Stimulated activated CD4-positive, alpha-beta T cell treated with anti-CD3 and anti-CD28 coated beads, Interleukin-1b, Interleukin-23, amount 100 ng/mL, for 1 hour (primary cell): ENCODE measurements at places on chromosomes 6 and 20.

- no peak for DNase-seq
Measured at GRCh38 chr20:63884506-63885263, 10.2 kb upstream of the DNAJC5 start.

GRCh38 chr6:89580997-89581666, 57.4 kb downstream of the LYRM2 start:
- no peak for DNase-seq

GRCh38 chr6:77397561-77397960, 65.7 kb downstream of the HTR1B start:
- DNase-seq: no peak

DNA sequence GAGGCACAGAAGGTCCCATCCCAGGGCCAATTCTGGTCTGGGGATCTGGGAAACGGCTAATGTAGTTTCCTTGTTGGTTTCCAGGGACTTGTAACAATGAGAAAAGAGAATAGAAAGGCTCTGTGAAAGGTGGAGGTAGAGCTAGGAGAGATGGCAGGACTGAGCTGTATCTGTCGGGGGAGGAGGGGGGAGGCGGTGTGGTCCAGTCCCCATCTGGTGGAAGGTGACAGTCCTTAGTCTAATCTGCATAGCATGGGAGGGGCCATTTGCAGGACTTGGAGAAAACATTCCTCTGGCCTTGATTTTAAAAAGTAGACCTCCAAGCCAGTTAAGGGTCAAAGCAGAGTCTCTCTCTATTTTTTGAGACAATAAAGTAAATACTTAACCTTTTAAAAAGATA, 137.1 kb downstream of the DNAH8 start:
- no peak for DNase-seq

- no peak for DNase-seq
Measured at GRCh38 chr6:32168350-32168749, 4.0 kb downstream of the EGFL8 start.

DNA sequence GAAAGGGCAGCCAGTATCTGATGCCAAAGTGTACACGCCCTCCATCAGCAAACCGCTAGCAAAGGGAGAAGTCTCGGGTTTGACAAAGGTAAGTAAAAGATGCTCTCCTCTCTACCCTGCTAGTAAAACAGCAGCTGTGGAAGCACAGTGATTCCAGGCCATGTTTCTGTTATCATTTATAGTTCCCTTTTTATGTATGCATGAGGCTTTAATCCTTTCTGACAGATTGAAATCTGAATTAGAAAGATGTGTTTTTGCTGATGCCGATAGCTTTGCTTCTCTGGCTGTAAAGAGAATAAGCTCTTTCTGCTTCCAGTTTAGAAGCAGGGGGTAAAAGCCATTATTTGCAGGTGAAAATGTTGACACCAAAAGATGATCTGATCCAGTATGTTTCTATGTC, 392.4 kb upstream of the SOX4 start:
- DNase-seq: no peak

GRCh38 chr20:8811801-8812594, 256.9 kb upstream of the PLCB4 start:
- no peak for DNase-seq

DNA sequence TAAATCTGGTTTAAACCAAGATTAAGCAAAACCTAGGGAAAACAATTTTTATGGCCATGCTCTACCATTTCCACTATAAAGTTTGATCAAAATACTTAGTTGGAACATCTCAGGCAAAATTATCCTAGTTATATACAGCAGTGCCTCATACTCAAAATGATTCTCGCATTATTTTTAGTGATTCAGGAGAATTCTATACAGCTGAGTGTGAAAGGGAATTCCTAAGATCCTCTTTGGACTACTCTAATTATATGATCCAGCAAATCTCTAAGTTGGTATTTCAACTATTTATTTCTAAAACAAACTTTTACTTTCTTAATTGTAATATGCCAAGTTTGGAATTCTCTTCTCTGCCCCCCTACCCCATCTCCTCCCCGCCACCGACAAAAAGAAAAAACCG, 8.6 kb downstream of the DTNBP1 start:
- DNase-seq: no peak

DNA sequence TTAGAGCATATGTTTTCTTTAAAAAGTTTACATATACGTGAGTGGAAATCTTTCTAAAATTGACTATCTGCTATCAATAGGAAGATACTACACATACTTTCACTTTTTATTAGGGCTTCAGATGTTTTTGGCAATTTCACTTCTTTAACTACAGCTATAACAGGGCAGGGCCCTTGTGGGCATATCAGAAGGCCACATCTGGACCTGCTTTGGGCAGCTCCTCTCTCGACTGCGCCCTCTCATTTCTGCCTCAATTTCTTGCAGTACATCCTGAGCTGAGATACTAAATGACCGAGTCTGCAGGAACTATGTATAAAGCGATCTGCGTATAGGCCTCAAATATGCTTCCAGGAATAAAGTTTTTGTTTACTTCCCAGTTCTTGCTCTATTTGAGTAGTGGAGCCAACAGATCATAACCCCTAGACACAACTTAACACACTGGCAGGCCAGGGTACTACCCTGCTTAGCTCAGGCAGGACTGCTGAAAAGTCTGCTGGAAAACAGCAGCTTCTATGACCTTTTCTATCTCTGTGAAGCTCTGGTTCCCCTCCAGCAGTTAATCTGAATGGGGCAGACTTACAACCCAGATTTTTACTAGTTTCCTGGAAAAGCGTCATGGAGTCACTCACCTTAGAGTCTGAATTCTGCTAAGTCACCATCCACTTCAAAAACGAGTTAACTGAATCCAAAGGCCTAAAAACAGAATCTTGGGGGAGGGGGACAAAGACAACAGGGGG, 12.7 kb downstream of the GCLC start:
- no peak for DNase-seq

- DNase-seq: no peak
Measured at GRCh38 chr6:119027465-119027864, 51.0 kb downstream of the FAM184A start.

DNA sequence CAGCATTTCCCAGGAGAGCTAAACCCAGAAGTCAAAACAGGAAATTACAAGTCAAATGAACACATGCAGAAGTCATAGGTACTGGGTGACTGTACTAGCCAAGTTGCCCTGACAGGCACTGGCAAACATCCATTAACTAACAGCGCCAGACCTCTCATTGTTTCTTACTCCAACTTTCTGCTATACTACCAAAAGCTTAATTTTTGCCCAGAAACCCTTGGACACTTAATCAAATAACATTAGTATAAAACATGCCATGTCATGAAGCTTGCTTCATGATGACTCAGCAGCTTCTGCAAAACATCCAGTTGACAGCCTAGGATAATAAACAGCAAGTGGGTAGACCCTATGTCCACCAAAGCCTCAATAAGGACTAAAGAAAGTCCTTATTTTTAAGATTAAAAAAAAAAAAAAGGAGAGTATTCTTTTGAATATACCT, 3.5 kb downstream of the NUP153 start:
- DNase-seq: no peak

DNA sequence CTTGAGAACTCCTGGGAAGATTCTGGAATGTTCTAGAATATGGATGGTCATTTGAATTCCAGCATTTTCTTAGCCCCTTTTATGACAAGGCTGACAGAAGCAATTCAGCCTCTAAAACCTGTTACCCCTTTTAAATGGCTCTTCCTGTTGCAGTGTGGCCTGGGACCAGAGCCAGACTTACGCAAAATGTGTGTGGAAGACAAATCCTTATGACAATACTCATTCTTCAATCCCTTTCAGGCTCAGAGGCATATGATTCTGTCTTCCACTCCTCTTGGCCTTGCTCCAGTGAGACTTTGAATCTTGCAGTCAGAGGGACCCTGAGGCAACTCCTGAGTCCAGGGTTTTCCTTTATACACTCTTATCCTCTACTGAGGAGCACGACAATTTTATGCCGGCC, 287.0 kb downstream of the CLIC5 start:
- no peak for DNase-seq

DNA sequence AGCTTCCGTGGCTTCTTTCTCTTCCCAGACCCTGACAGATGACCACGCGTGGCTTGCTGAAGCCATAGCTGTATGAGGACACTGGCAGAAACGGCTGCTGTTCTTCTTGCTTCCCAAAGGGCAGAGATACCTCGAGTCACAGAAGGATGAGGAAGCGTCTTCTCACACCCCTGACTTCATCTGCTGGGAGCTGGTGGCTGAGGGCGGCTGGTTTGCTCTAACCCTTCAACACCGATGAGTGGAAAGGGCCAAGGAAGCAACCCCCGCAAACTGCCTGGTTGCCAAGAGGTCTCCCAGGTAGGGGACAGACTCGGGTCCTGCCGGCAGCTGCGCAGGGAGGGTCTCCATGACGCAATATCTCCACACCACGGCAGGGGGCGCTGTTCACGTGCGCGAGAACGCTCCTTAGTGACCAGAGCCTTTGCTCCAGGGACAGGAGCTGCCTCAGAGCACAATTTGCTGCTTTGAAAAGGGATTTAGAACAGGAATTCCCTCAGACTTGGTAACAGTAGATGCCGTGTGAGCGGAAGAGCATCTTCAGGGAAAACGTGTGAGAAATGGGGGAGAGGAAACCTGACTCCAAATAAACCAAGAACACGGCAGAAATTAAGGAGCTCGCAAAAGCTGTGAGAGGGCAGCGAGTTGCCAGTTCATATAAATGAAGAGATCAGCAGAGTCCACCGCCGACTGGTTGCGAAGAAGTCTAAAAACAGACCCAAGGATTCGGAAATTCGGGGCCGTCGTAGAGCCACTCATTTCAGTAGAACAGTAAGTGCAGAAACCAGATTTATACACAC, 80.2 kb downstream of the ERMARD start:
- peak; percentile 24 for DNase-seq

DNA sequence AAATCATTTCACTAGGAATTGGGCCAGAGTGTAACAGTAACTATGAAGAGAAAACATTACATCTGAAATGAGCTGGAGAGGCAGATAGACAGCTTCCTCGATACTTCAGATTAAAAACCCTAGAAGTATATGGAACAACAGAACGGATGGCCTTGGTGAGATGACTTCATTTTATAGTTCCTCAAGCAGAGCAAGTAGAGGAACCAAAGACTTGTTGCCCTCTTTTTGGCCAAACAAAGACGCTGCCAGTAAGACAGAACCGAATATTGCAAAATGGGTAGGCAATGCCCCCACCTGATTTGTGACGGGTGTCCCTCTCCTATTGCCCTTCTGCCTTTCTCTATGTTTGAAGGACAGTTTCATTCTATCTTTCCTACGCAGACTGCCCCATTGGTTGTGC, 53.5 kb downstream of the AGPAT4 start:
- DNase-seq: no peak

GRCh38 chr6:7176208-7176607, 68.4 kb downstream of the RREB1 start:
- DNase-seq: no peak

DNA sequence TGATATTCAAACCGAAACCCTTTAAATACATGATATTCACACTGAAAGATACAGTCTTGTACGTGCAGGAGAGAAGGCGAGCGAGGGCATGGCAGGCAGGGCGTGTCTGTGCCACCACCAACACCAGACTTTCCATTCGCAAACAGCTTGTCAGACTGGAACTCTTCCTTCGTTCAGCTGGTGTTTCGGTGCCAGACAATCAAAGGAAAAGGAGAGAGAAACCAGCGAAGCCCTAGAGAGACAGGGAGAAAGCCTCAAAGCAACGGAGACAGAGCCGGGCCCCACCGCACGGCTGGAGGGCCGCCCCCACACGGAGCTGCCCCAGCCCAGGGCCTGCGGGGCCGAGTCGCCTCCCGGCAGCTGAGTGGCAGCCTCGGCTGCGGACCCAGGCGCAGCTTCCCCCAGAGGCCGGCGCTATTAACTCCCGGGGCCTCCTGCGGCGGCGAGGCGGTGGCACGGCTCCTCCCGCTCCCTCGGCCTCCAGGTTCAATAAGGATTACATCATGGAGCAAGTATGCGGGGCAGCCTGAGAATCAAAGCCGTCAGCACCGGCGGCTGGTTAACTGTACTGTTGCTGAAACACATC, 32.1 kb upstream of the NR2E1 start:
- DNase-seq: no peak

- DNase-seq: no peak
Measured at GRCh38 chr6:56842686-56843475, 112.0 kb upstream of the BEND6 start.

DNA sequence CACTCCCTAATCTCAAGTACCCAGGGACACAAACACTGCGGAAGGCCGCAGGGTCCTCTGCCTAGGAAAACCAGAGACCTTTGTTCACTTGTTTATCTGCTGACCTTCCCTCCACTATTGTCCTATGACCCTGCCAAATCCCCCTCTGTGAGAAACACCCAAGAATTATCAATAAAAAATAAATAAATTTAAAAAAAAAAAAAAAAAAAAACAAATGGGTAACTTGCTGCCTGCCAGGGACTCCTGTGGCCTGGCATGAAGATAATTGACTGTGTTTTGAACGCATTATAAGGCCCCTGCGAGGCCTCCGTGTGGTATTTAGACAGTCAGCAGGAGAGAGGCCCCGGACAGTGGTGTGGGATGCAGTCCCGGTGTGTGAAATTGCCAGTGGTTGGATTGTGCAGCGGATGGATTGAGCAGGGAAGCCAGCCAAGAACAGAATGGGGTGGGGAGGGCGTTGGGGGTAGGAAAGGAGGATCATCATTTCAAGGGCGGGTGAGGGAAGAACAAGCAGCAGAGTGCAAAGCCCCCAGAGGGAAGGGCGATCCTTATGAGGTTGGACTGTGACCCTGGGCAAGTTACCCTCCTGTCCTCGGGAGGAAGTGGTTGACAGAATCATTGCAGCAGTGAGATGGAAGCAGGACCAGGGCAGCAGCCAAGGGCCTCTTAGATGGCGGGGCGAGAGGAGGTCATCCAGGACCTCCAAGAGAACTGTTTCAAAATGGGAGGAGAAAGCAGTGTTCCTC, 43.3 kb downstream of the PPARD start:
- no peak for DNase-seq

- DNase-seq: no peak
Measured at GRCh38 chr20:59242714-59243626, 57.4 kb upstream of the EDN3 start.

DNA sequence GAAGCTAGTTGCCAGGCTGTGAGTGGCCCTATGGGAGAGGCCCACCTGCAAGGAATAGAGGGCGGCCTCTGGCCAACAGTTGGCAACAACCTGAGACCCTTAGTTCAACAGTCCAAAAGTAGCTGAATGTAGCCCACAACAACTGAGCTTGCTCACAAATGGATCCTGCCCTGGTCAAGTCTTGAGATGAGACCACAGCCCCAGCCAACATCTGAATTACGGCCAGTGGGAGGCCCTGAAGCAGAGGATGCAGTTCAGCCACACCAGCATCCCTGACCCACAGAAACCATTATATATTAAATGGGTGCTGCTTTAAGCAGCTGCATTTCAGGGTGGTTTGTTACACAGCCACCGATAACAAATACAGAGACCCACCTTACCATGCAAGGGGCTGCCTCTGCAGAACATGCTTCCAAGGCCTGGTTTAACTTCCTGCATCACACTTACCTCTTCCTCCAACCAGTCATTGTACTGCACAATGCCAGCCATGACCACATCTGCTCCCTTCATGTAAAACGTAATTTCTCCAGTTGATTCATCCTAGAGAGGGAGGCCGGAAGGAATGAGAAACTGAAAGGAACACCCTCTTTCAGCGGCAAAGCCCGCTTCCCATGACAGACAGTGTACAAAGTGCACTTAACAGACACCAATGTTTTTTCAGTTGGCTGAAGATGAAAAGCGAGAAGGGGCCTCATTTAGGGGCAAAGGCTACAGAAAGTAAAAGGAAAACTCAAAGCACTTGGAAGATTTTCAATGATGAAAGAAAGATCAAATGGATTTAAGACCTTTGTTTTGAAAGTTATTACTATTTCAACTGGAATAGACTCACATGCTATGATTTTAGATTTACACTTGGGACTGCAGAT, 86.2 kb upstream of the NFATC2 start:
- DNase-seq: no peak

GRCh38 chr6:96649926-96650325, 87.0 kb downstream of the FHL5 start:
- no peak for DNase-seq
